ENCODE measurements at places on chromosomes 6 and 20.

GRCh38 chr6:132887204-132887603 is 72.8 kb downstream of the RPS12 start:
- DNase-seq = no peak

DNA sequence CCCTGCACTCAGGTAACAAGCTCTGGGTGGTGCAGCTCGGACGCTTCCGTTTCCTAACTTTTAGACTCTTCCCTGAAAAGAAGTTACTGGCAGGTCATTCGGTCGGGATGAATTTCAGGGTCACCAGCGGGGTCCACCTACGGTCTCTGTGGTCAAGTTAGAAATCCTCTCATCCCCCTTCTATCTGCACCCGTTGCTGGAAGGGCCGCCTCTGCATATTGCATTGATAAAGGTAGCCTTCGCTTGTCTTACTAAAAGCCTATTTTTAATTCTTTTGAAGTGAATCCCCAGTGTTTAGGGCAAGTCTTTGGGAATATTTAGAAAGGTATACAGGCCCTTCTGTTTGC is 47.3 kb downstream of the LRRN4 start:
- DNase-seq = peak; percentile 13

DNA sequence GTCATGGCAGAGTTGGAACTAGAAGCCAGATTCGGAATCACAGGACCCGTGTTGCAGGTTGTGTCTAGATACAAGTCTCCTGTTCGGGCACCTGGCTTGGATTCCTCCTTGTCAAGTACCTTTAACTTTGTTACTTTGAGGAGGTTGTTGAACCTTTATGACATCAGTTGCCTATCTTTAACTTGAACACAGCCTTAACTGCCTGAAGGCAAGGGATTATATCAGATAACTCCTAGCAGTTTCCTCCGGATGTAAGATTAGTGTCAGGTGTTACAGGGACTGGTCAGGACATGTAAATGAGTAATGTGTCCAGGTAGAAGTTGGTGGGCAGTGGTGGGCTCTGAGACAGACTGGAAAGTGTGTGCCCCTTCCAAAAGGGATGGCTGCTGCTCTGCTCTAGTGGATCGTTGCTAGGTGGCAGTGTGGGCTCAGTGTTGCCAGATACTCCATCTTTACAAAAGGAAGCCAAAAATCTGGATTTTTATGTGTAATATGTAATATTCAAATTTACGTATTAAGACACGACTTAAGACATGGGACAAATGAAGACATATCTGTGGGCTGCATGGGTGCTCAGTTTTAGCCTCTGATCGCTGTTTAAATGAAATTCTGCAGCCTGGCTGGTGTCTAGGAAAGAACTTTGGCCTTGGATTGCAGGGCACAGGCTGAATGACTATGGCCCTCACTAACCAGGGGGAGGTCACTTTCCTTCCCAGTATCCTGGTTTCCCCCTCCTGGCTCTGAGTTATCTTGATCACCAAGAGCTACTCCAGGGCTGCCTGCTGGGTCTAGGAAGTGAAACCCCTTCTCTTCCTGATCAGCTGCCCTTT is 27.1 kb downstream of the CHMP4B start:
- DNase-seq = no peak

- no peak for DNase-seq
Measured at GRCh38 chr20:62698231-62698630, 10.4 kb upstream of the NTSR1 start.

DNA sequence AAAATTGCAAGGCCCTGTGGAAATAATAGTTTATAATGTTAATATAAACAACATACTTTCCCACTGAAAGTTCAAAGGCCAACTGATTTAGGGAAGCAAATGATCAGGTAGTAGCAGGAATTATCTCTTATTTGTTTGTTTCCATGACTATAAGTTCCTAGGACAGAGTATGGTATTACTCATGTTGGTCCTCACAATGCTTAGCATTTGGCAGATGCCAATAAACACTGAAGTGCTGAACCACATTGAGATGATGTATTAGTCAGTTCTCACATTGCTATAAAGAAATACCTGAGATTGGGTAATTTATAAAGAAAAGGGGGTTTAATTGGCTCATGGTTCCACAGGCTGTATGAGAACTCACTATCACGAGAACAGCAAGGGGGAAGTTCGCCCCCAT is 129.6 kb upstream of the NUP153 start:
- DNase-seq = no peak

GRCh38 chr20:6605055-6605935 is 162.2 kb upstream of the BMP2 start:
- DNase-seq = no peak

DNA sequence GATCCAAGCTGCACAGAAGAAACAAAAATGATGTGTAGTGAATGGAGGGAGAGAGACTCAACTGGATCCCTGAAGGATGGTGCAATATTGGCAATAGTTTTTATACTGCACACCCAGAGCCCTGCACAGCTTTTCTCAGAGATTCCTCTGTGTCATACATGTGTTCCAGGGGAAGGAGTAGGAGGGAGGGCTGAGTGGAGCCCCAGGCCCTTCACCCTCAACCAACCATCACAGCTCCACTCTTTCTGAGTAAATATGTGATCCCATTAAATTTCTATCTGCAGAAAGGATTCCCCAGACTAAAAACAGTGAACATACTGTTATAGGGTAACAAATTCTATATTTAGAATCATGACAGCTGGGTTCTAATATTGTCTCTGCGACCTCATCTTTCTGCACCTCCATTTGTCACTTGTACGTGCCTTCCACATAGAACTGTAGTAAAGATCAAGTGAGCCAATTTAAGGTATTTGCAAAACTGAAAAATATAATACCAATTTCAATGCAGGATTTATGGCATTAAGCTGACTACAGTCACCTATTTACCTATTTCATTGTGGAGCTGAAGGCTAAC is 421.4 kb upstream of the NRSN1 start:
- no peak for DNase-seq

DNA sequence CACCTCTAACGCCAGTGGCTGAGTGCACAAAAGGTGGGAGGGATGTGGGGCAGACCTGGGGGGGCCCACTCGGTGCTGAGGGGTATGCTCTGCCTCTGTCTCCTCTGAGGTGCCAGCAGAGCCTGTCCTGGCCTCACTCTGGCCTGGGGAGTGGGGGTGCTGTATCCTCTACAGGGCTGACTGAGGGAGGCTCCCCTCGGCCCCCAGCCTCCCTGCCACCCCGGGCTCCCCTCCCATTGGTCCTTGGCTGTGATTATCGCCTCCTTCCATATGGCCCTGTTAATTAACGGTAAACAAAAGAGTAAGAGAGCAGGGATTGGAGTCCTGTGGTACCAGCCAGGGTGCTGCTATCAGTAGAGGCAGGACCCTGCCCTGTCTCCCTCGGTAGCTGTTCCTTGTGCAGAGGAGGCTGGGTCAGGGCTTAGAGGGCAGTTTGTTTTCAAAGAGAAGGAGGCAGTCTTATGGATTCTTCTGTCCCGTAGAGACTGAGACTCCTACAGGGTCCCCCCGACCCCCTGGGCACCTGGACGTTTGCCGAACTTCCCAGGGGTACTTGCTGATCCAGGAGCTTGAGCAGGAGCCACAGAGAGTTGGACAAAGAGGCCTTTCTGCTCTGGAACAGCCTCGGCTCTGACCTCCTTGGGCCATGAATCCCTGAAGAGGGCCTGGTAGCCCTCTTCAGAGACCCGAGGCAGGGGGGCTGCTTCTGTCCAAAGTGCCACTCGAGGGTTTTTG is 1.8 kb downstream of the MYT1 start:
- no peak for DNase-seq

DNA sequence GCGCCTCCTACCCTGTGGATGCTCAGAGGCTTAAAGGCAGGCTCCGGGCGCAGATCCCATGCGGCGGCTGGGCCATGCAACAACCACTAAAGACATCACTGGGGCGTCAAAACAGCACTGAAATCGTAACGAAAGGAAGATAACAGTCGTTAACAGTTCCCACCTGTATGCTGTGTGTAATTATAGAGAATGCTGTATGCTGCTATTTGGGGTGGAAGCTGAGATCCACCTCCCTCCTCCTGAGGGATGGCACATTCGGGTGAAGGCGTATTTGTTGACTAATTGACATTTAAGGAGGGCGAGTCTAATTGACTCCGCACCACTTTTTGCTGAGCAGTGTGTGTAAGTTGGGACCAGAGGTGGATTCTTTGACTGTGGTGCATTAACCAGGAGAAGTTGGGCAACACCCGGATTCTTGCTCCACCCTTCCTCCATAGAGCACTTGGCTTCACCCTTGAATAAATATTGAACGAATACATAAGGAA is 687 bp downstream of the SLC35A1 start:
- DNase-seq = peak; percentile 26

DNA sequence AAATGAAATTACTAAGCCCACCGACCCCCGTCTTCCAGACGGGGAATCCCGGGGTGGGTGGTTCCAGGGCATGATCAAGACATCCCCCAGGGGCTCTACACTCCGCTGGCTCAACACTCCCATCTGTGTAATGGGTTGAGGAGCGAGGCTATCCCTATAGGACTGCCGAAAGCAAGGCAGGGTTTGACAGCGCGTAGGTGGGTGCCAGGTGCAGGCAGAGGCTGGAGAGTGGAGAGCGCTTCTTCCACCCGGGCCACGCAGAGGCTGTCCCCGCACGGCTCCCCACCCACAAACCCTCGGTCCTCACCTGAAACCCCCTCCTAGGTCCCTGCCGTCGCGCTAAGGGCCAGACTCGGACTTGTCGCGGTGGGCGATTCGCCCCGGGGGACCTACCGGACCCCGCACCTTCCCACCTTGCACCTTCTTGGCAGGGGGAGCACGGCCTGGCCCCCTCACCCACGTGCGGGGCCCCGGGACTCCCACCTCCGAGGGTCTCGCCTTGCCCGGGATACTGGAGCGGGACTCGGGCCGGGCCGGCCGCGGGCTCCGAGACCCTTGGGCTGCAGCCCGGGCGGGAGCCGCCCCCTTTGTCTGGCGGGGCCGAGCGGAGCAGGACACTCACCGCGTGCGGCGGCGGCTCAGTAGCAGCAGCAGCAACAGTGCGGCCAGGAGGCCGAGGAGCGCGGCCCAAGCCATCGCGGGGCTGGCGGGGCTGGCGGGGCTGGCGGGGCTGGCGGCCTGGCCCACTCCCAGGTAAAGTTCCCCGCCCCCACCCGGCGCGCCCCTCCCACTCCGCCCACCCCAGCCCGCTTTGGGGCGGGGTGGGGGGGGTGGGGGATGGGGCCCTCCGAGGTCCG is at the start of gene PTGIS:
Gene PTGIS (minus strand): TSS at position 717 of the 857 bp plus-strand sequence. CDS start 21 bp downstream, at position 696.
- no peak for DNase-seq

- no peak for DNase-seq
Measured at GRCh38 chr6:166465003-166465399, 82.3 kb upstream of the MPC1 start.

DNA sequence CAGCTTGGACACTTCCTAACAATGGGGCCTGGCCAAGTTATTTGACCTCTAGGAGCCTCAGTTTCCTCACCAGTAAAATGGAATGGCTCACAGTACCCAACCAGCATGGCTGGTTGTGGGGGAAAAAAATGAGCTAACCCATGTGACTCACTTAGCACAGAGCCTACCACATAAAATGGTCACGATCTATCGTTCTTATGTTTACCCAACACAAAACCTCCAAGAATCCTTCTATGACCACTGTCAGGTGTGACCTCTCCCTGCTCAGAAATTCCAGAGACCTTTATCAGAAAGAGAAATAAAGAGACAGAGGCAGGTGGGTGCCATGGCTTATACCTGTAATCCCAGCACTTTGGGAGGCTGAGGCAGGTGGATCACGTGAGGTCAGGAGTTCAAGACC is 39.4 kb downstream of the BPIFB1 start:
- DNase-seq = no peak

GRCh38 chr20:42493001-42493400 is 696.7 kb downstream of the PTPRT start:
- no peak for DNase-seq

DNA sequence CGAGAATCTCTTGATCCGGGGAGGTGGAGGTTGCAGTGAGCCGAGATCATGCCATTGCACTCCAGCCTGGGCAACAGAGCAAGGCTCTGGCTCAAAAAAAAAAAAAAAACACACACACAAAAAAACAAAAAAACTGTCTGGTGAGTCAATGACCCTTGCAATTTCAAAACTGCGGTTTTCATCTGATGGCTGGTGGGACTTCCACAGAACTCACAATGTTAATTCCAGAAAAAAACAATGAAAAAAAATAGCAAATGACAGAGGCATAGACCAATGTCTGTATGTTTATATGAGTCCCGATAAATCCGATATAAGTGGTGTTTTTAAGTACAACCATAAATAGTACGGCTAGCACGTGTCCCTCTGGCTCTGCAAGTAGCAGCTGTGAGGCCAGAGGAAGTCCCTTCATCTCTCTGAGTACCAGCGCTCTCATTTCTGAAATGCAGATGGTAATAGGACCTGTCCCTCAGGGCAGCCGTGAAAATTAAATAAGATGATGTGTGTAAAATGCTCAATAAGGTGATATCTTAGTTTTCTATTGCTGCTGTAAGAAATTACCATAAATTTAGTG is 21.9 kb upstream of the PTPN1 start:
- no peak for DNase-seq

GRCh38 chr6:14530385-14530784 is 412.8 kb downstream of the CD83 start:
- DNase-seq = no peak

- no peak for DNase-seq
Measured at GRCh38 chr6:114287461-114287860, 55.4 kb downstream of the HS3ST5 start.
